ENCODE measurements at places on chromosomes 2 and 18. TPM values are rescaled to one million over a fixed set of nuclear protein-coding genes. Genes with fewer than 3 reads are reported as not detected.

Gene TCF23
- total RNA-seq = 41.7 TPM

Gene ERFE
- total RNA-seq = not detected

Gene NDUFAF7
- total RNA-seq = 12.3 TPM

Gene GALM
- total RNA-seq = 11.9 TPM

GRCh38 chr2:120536141-120536540, 190.2 kb downstream of the INHBB start:
- no peak for DNase-seq
- no peak overlapping the region for H3K4me3 ChIP-seq
- no peaks in the 10 kb centered on the region for H3K36me3 ChIP-seq

DNA sequence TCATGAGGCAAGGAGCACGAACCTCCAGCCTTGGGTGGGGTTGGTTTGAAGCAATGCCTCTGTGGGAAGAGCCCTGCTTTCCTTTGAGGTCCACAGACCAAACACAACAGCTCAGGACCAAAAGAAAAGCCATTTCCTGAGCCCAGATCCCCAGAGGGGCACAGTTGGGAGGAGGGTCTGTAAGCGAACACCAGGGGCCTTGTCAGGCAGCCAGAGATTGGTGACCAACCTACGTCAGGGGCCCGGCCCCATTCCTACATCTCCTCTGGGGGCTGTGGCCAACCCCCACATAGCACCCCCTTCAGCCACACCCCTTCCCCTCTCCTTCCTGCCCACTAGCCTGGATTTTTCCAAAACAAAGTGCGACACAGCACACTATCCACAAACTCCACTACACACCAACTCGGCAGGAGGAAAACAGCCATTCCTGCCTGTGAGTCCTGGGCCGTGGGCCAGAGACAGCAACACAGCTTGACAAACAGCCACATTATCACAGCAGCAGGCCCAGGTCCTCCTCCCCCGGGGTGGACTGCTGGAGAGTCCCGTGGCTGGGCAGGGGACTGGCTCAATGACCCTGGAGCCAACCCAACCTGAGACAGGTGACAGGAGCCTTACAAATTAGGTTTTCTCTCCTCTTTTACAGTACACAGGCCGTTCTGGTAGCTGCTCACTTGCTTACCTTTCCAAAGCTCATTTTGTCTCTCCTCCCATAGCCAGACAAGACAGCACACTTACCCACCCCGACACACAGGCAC, 98.8 kb downstream of the TNS1 start:
- no peaks in the 10 kb centered on the region for H3K36me3 ChIP-seq
- no peaks in the 10 kb centered on the region for H3K27me3 ChIP-seq
- peaks cover 54% of the 10 kb centered on the region for H3K4me1 ChIP-seq
- peak overlapping the region; percentile 54 for H3K27ac ChIP-seq

GRCh38 chr18:37297106-37297505, 268.5 kb downstream of the CELF4 start:
- no peak overlapping the region for H3K4me3 ChIP-seq
- H3K27ac ChIP-seq = no peak overlapping the region
- no peak for DNase-seq
- H3K36me3 ChIP-seq = no peaks in the 10 kb centered on the region
- no peaks in the 10 kb centered on the region for H3K27me3 ChIP-seq

GRCh38 chr2:878245-878930, 72.3 kb upstream of the SNTG2 start:
- H3K4me3 ChIP-seq = no peak overlapping the region
- H3K27me3 ChIP-seq = no peaks in the 10 kb centered on the region
- no peak overlapping the region for H3K27ac ChIP-seq

- H3K27ac ChIP-seq = no peak overlapping the region
- no peaks in the 10 kb centered on the region for H3K27me3 ChIP-seq
- no peak overlapping the region for H3K4me3 ChIP-seq
- H3K36me3 ChIP-seq = no peaks in the 10 kb centered on the region
Measured at GRCh38 chr2:179410552-179411356, 146.1 kb upstream of the SESTD1 start.

GRCh38 chr18:54035927-54036326, 188.5 kb downstream of the MBD2 start:
- no peaks in the 10 kb centered on the region for H3K27me3 ChIP-seq
- H3K27ac ChIP-seq = no peak overlapping the region
- H3K4me3 ChIP-seq = no peak overlapping the region
- no peak for DNase-seq
- H3K36me3 ChIP-seq = no peaks in the 10 kb centered on the region

DNA sequence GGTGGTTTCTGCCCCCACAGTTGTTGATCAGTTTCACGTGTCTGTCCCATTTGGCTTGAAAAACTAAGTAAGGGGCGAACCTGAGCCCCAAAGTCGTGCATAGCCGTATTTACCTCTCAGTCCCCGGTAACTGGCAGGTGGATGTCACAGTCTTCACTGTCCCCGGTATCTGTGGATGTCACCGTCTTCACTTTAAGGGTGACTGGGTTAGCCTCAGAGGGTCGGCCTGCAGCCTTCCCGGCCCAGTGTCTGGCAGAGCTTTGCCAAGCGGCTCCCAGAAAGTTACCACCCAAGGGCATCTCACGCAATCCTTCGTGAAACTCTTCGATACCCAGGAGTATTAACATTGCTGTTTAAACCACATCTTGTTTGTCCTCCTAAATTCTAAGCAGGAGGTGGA, 125.3 kb upstream of the CTDP1 start:
- no peaks in the 10 kb centered on the region for H3K36me3 ChIP-seq
- H3K4me3 ChIP-seq = no peak overlapping the region
- DNase-seq = no peak
- H3K27me3 ChIP-seq = no peaks in the 10 kb centered on the region

DNA sequence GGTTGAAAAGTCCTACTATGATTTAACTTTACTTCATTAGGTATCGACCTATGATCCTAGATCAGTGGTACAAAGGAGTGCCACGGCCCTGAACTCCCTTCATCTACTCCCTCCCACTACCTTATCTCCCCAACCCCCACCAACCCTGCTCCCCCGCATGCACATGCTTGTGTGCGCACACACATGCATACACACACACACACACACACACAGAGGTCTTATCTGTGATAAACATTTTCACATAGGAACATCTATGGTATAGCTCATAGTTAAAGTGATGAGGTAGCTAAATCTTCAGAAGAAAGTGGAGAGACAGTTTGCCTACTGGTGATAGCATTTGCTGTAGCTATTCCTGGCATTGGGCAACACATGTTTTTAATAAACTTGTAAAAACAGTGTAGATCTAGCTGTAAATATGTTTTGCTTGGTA, 471.3 kb downstream of the ZEB2 start:
- H3K27ac ChIP-seq = no peak overlapping the region
- no peak for DNase-seq
- no peaks in the 10 kb centered on the region for H3K4me1 ChIP-seq
- no peaks in the 10 kb centered on the region for H3K36me3 ChIP-seq
- no peak overlapping the region for H3K4me3 ChIP-seq

- no peak overlapping the region for H3K27ac ChIP-seq
- no peak overlapping the region for H3K4me3 ChIP-seq
- no peaks in the 10 kb centered on the region for H3K36me3 ChIP-seq
- no peak for DNase-seq
- H3K4me1 ChIP-seq = no peaks in the 10 kb centered on the region
- no peaks in the 10 kb centered on the region for H3K27me3 ChIP-seq
Measured at GRCh38 chr2:37816036-37816435, 109.1 kb upstream of the RMDN2 start.

GRCh38 chr18:25661831-25662230, 309.9 kb upstream of the ZNF521 start:
- no peaks in the 10 kb centered on the region for H3K27me3 ChIP-seq
- no peak overlapping the region for H3K27ac ChIP-seq
- peaks cover 2% of the 10 kb centered on the region for H3K4me1 ChIP-seq
- DNase-seq = no peak
- no peaks in the 10 kb centered on the region for H3K36me3 ChIP-seq
